ENCODE measurements at places on chromosomes 11 and 22.

DNA sequence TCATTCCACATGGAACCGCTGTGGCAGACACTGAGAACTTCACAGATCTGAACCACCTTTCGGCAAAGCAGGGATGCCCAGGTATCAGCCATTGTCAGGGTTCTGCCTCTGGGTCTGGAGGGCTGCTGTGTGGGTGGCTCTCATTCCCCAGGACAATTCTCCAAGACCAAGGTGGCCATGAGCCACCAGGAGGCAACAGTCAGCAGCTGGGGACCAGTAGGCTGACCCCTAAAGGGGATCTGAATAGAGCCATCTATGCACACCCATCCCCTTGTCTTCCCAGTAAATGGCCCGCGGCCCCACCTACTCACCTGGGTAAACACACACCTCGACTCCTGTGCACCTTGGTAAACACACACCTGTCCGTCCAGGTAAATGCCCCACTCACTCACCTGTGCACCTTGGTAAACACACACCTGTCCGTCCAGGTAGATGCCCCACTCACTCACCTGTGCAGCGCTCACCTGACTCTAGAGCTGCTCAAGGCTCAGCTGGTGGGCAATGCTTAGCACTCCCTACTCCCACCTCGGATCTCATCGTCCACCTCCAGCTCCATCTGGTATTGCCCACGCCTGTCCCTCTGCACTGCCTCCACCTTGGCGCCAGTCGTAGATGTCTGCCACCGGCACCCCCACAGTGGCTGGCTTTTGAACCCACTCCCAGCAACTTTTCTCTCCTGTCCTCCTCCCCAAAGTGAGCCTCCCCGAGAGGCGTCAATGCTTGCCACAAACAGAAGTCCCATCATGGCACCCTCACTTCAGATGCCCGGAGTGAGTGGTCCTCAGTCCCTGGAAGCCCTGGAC, 10.2 kb downstream of the SLC25A1 start:
- no peak for DNase-seq

DNA sequence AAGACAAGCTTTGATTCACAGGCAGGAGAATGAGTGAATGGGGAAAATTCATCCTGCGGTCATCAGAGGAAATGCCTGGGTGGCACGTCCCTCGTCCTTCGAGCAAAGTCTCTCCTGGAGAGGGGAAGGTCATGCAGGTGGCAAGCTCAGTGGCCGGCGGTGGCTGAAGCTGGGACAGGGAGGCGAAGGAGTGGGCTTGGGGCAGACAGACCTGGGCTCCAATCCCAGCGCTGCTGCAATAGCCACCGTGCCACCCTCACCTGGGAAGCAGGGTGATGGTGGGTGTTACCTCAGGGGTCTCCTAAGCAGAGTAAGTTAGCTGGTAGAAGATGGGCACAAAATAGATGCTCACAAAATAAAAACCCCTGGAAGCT, 22.4 kb upstream of the CACNG2 start:
- DNase-seq, result no peak

DNA sequence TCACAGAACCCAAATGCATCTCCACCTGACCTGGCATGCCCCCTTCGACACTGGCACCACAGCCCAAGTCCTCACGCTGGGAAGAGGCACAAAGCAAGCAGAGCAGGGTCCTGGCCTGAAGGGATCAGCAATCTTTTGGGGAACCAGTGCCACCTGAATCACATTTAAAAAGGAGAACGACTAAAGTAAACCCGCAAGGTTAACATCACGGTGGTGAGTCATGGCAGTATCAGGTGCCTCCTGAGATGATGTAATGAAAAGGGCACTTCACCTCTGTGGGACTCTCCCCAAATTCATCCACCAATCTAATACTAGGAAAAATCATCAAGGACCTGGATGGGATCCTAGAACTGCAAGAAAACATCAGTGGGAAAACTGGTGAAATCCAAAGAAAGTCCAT, 44.9 kb downstream of the PACSIN2 start:
- DNase-seq, result no peak

DNA sequence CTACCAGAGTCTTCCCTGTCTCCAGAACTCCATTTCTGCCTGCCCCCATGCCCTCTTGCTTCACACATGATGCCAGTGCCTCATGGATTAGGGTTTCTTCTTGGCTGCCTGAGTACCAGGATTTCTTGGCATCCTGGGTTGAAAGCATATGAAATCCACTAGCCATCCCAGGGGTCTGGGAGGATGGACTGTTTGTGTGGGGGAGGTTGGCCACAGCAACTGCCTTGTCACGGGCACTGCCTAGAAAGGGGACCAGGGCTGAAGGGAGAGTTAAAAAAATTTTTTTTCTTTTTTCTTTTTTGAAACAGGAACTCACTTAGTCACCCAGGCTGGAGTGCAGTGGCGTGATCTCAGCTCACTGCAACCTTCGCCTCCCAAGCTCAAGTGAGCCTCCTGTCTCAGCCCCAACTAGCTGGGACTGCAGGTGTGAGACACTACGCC, 4.2 kb downstream of the USP35 start:
- DNase-seq, result no peak

- DNase-seq, result peak; percentile 3
Observed at GRCh38 chr11:120079750-120080610, 57.9 kb downstream of the TRIM29 start.

- DNase-seq, result no peak
Observed at GRCh38 chr11:9639099-9639498, 24.8 kb upstream of the SWAP70 start.

DNA sequence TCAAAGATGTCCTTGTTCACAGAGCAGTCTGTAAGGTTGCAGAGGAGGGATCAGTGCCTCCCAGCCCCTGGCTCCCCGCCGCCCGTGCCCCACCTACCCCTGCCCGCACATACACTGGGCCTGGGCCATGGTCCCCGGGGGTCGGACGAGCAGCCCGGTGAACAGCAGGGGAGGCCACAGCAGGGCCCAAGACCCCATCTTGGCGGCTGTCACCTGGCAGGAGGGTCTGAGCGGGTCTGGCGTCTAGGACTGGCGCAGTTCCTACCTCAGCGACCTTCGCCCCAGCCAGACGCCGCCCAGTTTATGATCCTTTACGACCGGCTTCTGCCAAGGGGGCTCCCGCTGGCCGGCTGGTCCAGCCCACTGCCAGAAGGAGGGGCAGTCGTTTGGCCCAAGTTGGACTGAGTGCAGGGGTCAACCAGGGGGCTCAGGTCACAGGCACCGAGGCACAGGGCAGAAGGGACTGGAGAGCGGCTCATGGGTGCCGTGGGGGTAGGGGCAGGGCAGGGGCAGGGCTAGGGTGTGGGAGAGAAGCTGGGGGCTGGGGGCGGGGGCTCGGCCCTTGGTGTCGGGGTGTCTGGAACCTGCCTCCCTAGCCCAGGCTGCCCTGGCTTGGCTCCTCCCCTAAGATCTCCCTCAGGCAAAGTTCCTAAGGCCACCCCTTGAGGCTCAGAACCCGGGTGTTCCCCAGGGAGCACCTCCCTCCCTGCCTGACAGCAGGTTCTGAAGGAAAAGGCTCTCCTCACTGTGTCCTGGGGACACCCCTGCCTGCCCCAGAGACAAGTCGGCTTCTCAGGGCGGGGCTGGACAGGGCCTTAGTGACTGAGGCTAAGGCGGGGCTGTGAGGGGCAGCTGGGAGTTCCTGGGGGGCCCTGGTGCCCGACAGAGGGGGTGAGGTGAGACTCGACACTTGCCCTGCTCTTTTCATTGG, at the start of gene CDHR5:
TSS of gene CDHR5 (minus strand) at position 251 of the 931 bp plus-strand sequence. CDS start at position 198, 53 bp downstream.
- no peak for DNase-seq

- DNase-seq, result no peak
Observed at GRCh38 chr11:119368121-119369034, 13.1 kb downstream of the USP2 start.

GRCh38 chr11:61707574-61707973, 27.4 kb downstream of the DAGLA start:
- DNase-seq, result no peak

DNA sequence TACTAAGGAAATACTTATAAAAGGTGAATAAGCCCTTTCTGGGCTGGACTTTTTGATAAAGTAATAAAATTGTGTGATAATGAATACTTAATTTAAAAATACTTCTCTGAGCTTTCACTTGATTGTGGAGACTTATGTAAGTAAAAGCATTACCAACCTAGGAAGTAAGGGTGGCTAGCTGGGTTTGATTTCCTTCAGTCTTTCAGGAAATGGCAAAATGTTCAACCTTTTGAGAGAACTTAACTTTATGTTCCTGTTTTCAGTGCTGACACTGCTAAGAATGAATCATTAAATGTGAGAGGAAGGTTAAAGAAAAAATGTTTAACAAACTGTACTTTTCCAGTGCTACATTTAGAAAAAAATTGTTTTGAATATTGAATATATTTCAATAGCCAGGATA, 900.3 kb downstream of the METTL15 start:
- DNase-seq, result no peak

GRCh38 chr11:15336021-15336420, 221.3 kb downstream of the INSC start:
- no peak for DNase-seq

DNA sequence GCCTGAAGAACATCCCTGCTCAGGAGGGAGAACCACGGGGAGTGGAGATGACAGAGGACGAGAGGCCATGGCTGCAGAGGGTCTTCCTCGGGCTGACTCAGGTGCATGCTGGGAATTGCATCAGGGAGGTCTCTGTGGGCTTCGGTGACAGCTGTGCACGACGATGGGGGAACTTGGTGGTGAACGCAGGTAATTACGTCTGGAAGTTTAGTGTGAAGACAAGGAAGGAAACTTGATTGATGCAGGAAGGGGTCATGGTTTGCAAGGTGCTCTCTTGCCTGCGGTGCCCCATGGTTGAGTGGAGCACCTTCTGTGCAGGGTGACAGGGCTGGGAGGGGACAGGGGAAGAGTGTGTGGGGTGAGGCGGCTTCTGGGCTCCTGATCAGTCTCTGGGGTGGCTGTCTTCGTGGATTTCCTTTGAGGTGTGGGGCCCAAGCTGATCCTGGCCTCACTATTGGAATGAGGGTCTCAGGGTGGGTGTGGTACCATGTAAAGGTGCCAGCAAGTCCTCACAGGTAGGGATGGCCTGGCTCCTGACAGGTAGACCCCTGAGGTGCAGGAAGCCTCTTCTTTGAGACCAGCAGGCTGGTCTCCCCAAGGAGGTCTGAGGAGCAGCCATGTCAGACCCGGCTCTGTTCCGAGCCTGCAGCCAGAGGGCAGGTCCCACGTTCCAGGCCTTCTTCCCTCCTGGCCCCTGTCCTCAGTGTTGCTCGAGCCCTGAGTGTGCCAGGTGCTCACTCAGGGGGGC, 1020.1 kb downstream of the TBC1D22A start:
- no peak for DNase-seq

GRCh38 chr11:70398834-70399680, 728 bp downstream of the CTTN start:
- DNase-seq, result no peak

DNA sequence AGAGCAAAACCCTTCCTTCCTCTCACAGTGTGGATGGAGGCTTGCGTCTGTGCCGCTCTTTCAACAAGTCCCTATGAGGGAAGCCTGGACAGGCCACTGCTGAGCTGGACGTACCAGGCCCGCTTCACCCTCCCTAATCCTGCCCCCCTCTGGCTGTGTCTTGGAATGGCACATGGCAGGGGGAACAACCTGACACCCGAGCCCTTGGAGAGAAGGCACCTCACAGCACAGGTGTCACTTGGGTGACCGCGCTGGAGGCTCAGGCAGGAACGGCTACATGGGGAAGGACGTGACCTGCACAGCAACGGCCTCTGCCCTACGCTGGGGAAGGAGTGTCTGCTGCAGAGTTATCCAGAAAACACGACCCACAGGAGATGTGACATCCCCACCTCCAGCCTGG, 11.0 kb downstream of the CARS1 start:
- no peak for DNase-seq

GRCh38 chr11:126358763-126359160, 3.3 kb downstream of the ST3GAL4 start:
- DNase-seq, result no peak

DNA sequence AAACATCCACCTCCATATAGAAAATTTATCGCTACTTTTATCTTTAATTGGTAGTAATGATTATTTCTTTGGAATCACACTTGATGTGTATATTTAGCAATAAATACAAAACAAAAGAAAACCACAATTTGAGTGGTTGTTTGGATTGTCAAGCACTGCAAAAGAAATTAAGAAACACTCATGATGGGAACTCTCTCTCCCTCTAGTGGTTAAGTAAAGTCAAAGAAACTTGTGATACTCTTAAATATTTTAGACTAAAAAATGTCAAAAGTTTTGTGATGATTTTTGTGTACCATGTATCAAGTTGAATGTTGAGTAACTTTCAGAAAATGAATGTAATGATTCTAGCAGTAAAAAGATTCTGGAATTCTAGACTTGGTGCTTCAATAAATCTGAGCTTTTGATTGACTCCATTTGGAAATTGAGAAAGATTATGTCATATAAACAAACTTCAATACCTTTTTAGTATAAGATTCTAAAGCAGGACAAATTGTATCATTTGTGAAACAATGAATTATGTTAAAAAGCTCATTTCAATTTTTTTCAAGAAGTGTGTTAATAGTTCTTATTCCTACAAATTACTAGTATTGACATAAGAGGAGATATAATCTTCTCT, 20.8 kb downstream of the MUC15 start:
- no peak for DNase-seq

- no peak for DNase-seq
Observed at GRCh38 chr11:76314741-76315090, 66.2 kb downstream of the THAP12 start.

- no peak for DNase-seq
Observed at GRCh38 chr11:125496529-125496857, 428 bp upstream of the FEZ1 start.

DNA sequence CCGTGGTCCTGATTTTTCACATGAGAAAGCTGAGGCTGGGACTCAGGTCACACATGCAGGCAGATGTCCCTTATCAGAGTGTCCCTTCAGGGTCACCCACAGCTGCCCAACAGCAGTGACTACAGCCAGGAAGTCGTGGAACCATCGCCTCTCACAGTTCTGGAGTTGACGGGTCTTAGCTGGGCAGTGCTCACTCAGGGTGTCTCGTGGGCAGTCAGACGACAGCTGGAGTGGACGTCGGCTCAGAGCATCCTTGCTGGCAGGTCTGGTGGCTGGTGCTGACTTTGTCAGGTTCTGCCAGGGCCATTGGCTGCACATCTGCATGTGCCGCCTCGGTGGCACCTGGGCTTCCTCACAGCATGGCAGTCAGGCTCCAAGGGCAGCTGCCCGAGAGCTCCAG, 35.6 kb upstream of the TH start:
- DNase-seq, result no peak

DNA sequence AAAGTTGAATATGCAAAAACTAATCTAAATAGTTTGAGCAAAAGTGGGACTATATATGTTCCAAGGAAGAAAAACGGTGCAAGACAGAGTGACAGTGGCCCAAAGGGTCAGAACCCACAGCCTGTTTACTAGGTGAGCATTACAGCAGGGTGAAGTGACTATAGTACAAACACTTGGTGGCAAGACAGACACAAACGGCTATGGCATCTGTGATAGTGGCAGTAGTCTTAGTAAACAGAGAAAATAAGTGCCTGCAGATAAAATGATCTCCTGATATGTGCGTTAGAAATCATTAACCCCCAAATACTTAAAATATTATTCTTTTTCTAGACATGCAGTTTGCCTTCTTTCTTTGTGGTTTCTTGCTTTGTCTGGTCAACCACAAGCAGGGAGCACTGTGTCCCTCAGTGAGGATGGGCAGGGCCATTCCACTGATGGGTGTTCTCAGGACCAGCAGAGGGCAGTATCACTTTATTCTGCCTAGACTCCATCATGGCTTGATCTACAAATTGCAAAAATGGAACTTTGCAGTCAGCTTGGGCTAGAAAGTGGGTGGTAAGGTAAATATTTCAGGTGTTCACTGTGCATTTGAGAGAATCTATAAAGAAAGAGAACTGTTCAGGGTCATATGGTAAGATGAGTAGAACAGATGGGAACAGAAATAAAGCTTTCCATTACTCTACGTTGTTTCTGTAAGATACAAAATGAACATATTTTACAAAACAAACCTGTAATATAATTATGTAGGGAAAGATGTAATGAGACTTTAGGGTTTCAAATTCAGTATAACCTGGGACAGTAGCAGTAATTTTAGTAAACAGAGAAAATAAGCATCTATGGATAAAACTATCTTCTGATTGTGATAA, 198.2 kb downstream of the SWAP70 start:
- peak; percentile 31 for DNase-seq

Data from immature natural killer cell (primary cell).